ENCODE measurements at places on chromosomes 1 and 21.
A peak's percentile ranks its signal among the peaks of the same experiment; 100 is the strongest.

DNA sequence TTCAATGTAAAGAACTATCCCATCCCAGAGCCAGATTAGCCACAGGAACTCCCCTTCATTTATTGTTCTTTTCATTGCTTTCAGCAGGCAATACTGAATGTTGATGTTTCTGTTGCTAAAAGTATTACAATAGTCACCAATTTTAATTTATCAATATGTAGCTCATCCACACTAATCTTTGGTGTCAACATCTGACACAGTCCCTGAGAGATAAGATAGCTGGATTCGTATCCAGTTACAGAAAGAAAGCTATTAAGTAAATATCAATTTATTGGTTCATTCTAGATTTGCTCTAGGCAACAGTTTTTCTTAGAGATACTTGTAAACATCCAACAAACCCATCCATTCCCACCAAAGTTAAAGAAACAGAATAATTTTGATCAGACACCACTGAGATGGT, 4.7 kb downstream of the ADSS2 start:
- no peak for DNase-seq

- DNase-seq, result peak; percentile 18
Observed at GRCh38 chr1:99544328-99544727, 101.6 kb upstream of the PALMD start.

GRCh38 chr1:239382666-239383065, 3.7 kb upstream of the CHRM3 start:
- DNase-seq, result no peak

- DNase-seq, result no peak
Observed at GRCh38 chr21:34900376-34900775, 148.7 kb downstream of the RUNX1 start.

GRCh38 chr1:48966583-48966982, 189.9 kb upstream of the BEND5 start:
- no peak for DNase-seq

DNA sequence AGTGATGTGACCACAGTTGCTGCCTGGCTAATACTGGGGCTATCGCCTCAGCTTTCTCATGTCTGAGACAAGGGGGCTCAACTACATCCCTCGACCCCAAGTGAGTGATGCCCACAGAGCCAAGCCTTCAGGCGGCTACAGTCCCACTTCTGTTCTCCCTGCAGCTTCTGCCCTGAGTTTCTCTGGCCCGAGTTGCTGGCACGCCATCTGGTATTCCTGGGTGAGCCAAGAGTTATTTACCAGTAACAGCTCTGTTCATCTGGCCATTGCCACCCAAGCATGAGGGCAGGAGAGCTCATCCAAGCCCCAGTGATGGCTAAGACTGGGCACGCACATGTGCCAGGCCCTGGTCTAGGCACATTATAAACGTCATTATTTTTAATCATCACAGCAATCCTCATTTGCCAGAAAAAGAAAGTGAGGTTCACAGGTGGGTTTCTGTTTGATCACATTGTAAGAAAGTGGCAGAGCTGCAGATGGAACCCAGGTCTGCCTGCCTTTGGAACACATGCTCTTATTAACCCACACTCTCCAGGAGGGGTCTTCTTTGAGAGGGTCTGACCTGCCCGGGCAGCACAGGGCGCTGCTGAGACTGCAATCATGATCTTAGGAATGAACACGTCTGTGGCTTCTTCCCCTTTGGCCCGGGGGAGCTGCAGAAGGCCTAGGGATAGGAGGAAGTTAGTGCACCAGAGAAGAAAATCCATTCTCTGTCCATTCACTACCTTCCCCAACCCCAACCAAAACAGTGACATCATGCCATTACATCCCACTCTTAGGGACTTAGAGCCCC, 27.5 kb downstream of the KCND3 start:
- DNase-seq, result no peak

GRCh38 chr1:159977364-159978106, 23.5 kb upstream of the SLAMF9 start:
- DNase-seq, result no peak

- no peak for DNase-seq
Observed at GRCh38 chr1:164581762-164582161, 22.8 kb downstream of the PBX1 start.

GRCh38 chr1:150551784-150552127, 2.5 kb downstream of the ADAMTSL4 start:
- no peak for DNase-seq

DNA sequence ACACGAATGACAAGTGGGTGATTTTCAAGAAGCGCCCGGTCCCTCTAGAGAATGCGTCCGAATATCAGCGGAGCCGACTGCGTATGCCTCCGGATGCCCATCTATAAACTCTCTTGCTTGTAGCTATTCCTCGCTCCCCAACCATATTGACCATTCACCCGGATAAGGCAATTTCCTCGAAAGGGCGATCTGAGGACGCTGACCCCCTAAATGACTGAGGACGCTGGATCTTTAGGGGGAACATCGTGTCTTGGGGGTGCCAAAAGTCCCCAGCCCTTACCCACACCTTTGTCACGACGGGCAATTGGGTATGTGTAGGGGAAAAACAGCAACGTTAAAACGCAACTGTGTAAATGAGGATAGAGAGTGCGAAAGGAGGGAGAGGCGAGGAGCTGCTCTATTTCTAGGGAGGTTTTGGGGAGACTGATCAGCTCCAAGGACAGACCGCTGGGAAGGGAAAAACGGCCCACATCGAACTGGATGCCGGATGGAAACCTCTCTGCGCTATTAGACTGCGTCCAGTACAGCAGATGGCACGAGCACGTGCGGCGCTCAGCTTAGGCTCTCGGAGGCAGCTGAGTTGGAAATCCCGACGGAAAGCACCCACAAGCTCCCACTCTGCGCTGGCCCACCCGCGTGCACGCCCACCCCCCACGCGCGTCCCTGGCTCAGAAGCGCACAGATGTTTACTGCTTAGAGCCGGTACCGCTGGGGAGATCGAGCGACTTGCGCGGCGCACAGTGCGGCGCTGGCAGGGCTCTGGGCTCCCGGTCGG, 2.9 kb upstream of the PRRX1 start:
- no peak for DNase-seq

DNA sequence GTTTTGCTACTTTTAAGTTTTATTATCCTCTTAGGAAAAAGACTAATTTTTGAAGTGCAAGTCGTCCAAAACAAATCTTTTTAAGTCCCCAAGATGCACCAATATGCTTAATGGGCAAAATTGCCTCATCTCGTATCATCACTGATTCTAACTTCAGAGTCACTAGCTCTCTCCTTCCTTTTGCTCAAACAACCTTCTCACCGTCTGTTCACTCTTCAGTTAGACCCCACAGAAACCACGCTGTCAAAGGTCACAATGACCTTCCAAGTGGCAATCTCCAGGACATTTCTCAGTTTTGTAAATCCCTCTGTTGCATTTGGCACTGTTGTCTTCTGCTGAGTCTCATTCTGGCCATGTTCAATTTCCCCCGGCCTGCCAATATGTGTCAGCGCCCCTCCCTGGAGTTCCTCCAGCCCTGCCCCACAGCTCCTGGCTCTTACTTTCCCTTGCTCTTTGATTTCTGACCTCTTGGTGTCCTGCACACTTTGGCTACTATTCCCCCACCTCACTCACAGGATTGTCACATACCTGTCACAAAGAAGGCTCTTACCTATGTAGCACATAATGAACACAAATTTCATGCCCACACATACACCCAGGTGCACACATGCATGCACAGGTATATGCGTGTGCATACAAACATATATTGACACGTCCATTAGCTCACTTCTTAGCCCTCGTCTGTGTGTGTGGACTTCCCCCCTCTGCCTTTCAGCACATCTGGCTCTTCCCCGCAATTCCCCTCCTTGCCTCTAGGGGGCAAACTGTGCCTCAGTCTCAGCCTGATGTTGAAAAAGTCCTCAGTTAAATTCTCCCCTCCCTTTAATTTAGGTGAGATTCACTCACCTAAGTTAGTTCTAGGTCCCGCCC, 354.0 kb upstream of the DUSP10 start:
- peak; percentile 8 for DNase-seq

DNA sequence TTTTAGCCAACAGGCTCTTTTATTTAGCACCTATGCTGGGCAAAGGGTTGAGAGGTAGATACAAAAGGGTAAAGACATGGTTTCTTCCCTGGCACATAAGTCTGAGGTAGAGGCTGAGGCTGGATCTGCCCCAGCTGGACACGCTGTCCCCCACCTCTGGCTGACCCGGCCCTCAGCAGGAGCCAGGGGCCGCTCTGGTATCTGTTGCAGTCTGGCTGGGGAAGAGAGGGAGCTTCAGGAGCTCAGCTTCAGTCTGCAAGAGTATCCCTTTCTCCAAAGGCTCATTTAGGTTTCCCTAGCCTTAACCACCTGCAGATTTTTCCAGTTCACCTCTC, 14.2 kb downstream of the BLACAT1 start:
- DNase-seq, result no peak

DNA sequence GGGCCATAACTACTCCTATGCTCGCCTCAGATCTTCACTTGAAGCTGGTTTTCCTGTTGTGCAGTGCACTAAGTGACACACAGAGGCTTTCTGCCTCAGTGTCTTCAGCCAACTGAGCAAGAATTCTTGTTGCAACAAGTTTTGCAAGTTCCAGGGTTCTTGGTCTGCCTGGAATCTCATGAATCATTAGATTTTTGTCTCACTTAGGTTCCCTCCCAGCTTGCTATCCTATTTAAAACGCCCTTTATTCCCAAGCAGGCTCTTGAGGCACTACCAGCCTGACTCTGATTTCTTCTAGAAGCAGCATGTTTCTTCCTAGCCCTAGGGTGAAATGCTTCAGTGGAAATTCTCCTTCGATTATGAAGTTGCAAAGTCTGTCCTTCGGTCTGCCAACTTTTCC, 158.8 kb downstream of the C1orf21 start:
- no peak for DNase-seq

DNA sequence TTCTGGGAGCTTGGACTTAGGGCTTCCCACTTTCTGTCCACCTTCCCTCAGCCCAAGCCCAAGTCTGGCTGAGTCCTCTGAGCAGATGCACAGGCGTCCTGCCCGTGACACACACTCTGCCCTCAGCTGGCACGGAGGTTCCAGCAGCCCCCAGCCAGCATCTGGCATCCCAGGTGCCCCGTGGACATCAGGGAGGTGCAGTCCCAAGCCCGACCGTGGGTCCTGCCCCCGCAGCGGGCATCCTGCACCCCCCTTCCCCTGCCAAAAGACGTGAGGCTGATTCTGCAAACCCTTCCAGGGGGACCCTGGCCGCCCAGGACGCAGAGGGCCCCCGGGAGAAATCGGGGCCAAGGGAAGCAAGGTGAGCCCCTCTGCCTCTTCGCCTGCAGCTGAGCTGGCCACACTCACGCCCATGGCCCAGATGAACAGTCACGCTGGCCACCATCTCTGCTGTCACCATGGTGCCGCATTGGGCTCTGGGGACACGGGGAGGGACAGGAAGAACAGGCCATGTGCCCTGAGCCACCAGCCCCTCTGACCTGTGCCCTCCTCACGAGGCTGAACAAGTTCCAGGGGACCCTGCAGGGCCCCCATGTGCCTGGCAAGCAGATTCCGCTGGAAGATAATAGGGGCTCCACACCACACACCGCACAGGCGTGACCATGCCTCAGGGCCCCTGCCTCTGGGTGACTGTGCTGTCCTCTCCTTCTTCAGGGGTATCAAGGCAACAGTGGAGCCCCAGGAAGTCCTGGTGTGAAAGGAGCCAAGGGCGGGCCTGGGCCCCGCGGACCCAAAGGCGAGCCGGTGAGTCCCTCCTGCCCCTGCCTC, 20.6 kb downstream of the COL6A2 start:
- no peak for DNase-seq

DNA sequence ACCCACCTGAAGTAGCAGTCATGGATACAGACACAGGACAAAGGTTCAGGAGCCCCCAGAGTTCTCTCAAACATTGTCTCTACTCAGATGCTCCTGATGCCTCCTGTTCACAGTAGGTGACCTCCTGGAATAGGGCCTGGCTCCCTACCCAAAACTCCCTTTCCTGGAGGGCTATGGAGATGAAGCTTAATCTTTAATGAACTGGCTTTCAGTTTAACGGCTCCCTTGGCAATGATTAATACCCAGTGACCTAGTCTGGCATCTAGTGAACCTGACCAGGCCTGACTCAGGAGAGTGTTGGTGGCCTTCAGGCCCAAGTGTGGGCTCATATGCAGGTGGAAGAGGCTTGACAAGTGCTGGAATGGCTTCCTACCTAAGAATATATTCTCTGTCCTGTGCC, 65.2 kb upstream of the TRABD2B start:
- DNase-seq, result no peak

- DNase-seq, result peak; percentile 38
Observed at GRCh38 chr1:211135342-211135950, 1.5 kb upstream of the KCNH1 start.

- DNase-seq, result peak; percentile 16
Observed at GRCh38 chr21:41071258-41072171, 96.4 kb upstream of the BACE2 start.

DNA sequence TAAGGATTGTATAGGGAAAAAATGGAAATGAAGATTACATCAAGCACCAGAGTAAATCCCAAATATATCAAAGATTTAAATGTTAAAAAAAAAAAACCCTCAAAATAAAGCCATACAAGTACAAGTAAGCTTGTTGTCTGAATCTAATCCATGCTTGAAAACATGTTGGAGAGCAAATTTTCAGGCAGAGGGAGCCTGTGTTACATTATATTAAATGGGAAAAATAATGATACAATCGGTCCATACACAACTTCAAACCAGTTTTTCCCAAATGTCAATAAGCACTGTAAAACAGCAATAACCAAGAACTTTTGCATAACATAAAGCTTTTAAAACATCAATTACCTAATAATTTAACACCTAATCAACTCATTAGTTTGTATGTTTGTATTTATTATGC, 949.4 kb upstream of the ADGRL4 start:
- DNase-seq, result no peak

DNA sequence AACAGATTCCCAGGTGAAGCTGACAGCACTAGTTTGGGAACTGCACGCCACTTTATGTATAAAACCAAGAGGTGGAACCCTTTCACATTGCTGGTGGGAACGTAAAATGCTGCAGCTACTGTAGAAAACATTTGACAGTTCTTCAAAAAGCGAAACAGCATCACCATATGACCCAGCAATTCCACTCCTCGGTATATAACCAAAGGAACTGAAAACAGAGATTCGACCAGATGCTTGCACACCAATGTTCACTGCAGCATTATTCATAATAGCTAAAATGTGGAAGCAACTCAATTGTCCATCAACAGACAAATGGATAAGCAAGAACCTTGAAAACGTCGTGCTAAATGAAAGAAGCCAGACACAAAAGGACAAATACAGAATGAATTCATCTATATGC, 17.5 kb downstream of the RSPH1 start:
- DNase-seq, result no peak

DNA sequence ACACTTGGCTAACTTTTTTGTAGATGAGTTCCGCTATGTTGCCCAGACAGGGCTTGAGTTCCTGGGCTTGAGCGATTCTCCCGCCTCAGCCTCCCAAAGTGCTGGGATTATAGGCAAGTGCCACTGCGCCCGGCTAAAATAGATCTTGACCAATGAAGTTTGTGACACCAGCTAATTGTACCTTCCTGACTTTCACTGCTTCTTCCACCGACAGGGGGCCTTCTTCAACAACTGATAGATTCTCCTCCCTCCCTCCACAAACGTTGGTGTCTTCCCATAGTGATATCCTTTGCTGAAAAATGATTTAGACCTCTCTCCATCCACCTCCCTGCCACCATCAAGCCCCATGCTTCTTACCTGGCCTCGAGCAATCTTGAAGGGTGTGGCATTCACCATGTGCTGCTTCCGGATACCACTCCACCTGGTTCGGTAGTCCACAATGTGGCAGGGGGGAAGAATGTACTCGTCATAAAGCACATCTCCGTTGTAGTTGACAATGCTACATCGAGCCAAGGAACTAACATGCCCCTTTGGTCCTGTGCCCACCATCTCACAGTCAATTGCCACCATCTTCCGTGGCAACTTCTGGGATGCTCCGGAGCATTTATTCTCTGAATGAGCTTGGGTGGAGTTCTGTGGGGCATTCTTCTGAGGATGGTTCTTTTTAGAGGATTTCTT, 1.6 kb upstream of the METTL25B start:
- no peak for DNase-seq

- no peak for DNase-seq
Observed at GRCh38 chr1:244497805-244498204, 36.7 kb downstream of the CATSPERE start.

Measured in NCI-H345 (cell line).